ENCODE measurements at places on chromosomes 6 and 20.

- no peak for DNase-seq
Observed at GRCh38 chr6:131782764-131783163, 25.1 kb upstream of the ENPP1 start.

- DNase-seq: peak; percentile 82
Observed at GRCh38 chr6:36962874-36963273, 8.3 kb downstream of the PI16 start.

GRCh38 chr6:11828262-11828870, 49.8 kb upstream of the ADTRP start:
- DNase-seq: no peak

DNA sequence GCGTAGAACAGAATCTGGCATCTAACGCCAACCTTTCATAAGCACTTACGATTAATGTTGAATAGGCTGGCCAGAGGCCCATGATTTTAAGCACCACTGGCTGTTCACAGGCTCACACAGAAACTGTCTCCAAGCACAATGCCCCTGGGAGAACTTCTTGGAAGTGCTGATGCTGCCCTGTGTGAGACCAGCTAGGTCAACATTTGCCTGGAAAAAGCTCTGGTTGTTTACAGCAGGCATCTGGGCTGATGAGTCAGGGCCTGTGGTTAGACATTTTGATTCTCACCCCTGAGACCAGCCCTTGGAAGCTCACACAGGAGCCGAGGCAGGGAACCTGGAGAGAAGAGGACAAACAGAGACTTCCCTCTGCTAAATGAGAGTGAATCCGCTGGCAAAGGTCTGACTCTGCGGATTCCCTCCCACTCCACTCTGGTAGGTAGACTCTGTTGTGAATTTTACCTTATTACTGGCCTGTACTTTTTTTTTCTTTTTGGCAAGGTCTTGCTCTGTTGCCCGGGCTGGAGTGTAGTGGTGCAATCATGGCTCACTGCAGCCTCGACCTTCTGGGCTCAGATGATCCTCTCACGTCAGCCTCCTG, 6.8 kb upstream of the SULF2 start:
- no peak for DNase-seq

DNA sequence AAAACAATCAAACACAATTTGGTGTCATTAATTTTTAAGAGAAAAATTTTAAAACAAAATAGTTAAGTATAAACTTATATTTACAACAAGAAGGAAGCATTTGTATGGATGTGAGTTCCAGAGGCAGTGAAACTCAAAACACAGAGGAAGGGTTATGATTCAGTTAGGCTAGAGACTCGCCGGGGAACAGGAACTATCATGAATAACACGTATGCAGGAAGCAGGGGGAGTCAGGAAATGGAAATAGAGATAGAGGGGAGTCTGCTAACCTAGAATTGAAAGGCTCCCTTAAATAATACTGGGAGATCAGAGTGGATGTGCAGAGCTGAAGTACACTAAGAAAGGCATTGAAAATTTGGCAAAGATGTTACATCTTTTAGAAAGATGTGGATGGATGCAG, 14.2 kb upstream of the HLA-DRB1 start:
- no peak for DNase-seq

- DNase-seq: no peak
Observed at GRCh38 chr6:71345476-71346333, 57.1 kb downstream of the OGFRL1 start.

DNA sequence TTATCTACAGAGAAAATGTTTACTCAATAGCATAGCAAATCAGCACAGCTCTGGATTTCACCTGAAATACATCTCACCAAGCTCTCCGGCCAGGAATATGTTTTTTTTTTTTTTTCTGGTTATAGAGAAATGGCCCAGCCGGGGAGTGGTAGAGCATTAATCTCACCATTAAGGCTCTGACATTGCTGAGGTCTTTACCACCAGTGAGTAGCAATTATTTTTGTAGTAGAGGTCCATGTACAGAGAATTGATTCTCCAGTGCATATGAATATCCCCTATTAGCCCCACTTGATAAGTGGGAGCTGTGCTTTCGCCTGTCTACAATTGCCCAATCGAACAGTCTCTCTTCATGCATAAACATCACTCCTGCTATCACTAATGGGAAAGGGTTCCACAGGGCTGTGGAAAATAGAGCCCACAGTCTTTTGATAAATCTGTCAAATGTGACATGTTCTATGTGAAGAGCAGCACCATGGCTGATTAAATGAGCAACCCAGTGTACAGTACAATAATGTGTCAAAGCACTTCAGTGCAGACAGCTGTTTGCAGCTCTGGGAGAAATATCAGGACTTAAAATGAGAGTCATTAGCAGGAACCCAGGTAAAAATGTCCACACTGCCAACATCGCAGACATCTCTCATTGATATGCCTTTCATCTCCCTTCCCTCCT, 227.1 kb upstream of the ID4 start:
- DNase-seq: no peak

GRCh38 chr20:43681468-43681942, 14.6 kb downstream of the MYBL2 start:
- DNase-seq: no peak

DNA sequence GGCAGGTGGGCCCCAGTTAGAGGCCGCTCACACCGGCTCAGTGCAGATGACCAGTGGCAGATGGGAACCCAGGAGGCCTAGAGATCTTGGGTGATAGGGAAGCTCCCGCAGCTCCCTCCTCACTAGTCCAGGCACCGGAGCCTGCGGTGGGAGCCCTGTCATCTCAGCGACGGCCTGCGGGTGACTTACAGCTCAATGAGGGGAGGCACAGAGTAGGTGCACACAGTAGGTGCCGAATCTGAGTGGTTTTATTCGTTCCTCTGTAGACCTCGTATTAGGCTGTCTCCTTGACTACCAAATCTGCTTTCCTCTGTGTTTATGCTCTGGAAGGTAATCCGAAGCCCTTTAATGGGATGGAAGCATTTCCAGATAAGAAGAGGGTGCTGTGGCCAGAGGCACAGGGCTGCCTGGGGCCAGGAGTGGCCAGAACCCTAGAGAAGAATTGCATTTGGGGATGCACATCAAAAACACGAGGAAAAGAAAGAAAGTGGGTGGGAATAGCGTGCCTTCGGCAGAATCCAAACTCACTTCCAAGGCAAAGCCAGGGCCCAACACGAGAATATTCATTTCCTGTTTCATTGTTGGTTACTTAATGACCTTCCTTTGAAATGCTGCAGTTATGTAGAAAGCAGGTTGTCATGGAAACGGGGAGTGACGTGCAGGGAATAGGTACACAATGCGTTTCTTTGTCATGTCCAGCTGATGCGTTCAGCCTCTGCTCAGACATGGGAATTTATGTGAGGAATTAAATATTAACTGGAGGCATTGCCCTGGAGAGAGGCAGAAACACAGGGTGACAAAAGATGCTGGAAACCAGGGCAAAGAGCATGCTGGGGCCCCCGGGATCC, 24.7 kb downstream of the MYT1 start:
- no peak for DNase-seq

GRCh38 chr6:105940990-105941389, 145.1 kb upstream of the PRDM1 start:
- no peak for DNase-seq

GRCh38 chr20:62376112-62377063, 9.3 kb upstream of the LAMA5 start:
- DNase-seq: no peak

- no peak for DNase-seq
Observed at GRCh38 chr20:37366743-37367142, 20.8 kb downstream of the SRC start.

DNA sequence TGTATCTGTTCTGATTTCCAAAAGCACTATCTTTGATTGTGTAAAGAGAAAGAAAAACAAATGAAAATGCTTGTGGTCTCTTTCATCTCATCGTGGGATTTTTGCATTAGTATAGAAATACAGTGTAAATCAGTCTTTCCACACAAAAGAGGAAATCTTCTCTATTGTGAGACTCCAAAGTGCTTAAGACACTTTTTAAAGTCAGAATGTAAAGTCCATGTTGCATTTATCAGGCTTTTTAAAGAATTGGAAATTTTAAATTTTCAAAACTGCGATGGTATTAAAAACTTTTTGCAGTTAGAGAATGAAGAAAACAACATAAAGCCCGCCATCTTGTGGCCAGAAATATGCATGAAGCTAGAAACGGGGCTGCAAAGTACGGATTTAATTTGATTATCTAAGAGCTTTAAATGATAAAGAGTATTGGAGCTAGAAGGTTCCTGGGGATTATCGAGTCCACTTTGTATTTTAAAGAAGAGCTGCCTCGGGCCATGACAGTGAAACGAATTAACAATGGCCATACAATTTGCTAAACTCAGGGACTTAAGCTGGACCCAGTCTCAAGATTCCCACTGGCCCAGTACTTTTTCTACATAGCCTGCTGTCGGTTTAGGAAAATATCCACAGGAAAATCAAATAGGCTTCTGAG, 339.6 kb downstream of the ARHGAP18 start:
- DNase-seq: peak; percentile 60

GRCh38 chr6:143368426-143368825, 82.1 kb downstream of the ADAT2 start:
- DNase-seq: peak; percentile 26
